ENCODE measurements at places on chromosomes 13 and 19.

GRCh38 chr13:59472134-59472533 lies 691.6 kb downstream of the DIAPH3 start:
- no peak for DNase-seq

DNA sequence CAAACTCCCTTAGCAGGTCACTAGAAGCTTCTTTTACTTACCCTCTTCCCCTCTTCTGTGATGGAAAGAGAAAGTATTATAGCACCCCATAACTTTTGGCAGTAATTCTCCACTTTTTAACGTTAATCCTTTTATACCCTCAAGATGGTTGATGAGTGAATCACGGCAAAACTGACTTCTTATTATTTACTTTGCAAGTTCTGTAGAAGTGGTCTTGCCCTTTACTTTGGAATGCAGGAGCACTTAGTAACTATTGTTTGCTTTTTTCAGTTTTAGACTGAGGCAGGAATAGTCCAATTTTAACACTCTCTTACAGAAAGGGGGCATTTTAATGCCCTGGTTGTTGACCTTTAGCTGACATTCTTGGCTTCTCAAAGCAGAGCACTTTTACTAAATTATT lies 260.1 kb downstream of the LMO7 start:
- no peak for DNase-seq

DNA sequence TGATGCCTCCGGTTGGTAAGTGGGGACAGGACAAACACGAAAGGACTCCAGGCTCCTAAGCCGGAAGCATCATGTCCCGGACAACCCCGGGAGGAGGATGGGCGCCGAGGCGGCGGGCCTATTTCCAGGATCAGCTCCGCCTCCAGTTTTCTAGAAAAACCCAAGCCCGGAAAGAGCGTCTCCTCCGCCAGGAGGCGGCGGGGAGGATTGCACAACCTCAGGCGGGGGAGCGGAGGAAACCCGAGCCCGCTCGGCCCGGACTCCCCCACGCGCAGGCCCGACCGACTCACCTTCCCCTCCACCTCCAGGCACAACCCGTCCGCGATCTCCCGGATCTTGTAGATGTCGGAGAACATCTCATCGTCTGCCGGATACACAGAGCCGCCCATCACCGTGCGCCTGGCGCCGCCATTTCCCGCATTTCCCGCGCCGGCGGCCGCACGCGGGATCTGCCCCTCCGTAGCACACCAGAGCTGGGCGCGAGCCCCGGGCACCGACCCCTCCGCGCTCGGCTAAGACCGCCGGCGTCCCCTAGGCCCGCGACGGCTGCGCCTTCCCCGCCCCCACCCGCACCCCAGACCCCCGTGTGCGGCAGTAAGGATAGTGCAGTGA lies 455 bp downstream of the TPT1 start:
- peak; percentile 72 for DNase-seq

DNA sequence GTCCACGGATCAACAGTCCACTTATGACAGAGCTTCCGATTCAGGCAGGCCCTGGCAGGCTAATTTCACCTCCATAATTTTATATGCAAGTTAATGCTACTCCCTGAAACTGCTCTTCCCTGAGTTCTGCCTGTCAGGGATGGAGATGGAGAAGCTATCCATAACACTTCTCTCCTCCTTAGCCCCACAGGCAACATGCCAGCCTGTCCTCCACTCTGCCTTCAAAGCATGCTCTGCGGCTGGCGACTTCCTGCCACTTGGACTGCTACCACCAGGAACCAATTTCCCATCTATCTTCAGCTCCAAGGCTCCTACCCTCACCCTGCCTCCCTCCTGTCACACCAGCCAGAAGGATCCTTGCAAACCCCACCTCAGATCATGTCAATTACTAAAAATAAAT lies 35.4 kb downstream of the GSX1 start:
- DNase-seq, result no peak

DNA sequence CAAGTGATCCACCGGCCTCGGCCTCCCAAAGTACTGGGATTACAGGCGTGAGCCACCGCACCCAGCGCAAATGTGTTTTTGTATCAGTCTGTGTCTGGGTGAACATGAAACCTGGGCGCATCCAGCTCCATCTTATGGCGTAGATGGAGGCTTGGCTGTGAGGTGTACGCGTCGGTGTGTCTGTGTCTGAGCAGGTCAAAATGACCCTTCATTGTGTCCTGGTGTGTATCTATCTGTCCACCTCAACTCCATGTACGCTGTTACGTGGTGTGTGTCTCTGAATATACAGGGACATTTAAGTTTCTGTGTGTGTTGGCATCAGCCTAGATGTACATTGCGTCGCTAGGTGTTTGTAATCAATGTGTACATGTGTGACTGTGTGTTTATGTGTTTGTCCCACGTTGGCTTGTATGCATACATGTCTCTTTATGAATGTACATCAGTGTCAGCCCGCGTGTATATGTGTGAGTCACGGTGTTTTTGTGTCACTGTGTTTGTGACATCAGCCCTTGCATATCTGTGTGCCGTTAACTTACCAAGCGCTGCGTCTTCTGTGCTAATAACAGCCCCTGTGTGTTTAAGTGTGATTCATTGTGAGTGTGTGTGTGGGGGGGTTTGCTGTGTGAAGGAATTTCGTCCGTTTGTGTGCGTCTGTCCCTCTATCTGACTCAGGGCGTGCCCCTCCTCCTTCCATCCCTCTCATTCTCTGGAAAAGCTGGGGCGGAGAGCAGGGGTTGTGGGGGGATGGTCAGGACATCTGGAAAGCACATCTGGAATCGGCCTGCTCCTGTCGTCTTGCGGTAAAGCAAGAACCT lies 6.4 kb downstream of the AXL start:
- peak; percentile 10 for DNase-seq

GRCh38 chr13:47415048-47415447 lies 518.2 kb upstream of the HTR2A start:
- DNase-seq, result no peak

DNA sequence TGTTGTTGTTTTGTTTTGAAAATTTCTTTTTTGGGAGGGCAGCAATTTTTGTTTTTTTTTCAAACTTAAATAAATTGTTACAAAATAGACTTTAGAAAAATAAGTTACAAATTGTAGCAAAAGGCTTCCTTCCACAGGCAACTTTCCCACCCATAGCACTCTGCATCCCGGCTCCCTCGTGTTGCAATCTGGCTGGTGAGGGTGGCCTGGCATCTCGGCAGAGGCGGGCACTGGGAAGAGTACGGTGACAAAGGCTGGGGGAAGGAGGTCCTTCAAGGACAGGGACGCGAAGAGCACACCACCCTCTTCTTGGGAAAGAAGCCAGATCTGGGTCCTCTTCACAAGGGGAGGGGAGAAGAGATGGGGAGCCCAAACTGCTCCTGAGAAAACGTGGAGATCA lies 379.7 kb downstream of the OLFM4 start:
- DNase-seq, result no peak

- no peak for DNase-seq
Observed at GRCh38 chr13:30983431-30983830, 51.0 kb downstream of the TEX26 start.

- DNase-seq, result no peak
Observed at GRCh38 chr13:82681535-82681934, 1200.7 kb downstream of the SLITRK1 start.

DNA sequence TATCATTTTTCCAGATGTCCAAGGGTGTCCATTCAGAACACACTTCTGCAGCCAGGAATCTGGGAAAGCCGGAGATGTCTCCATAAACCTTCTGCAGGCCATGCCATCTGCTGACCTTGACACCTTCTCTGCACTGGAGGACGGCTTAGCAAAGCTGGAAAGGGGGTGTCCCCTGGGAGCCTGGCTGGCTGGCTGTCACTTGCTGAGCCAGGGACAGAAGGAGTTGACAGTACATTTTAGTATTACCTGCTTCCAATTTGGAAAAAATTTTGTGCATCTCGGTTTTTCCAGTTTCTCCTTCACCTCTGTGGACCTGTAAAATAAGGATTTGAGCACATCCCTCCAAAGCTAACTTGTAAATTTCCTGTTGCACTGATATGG lies 8.1 kb upstream of the CHST8 start:
- DNase-seq, result no peak

DNA sequence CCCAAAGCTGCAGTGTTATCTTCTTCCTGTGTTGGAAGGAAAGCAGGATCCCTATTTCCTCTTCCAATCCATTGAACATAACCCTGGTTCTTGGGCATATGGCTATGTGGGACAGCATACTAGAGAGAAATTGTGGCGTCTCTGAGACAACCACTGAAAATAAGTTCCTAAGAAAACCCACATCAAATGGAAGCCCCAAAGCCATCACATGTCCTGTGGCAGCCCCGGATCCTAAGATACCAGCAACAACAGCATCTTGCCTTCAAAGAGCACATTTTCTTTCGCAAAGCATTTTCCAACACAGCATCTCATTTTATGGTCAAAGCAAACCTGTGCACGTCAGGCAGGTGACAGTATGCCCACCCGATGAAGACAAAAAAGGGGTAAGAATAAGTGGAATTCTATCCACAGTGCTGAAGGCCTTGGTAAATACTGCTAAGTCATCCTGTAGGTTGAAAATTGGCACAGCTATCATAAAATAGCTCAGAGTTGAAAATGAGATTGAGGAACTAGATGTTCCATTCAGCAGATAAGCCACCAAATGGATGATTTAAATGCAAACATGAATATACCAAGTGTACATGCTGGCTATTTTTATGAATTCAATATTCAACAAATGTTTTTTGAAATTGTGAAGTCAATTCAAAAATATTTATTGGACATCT lies 232.2 kb downstream of the DLEU7 start:
- DNase-seq, result no peak

- DNase-seq, result no peak
Observed at GRCh38 chr13:22018076-22018835, 347.4 kb downstream of the FGF9 start.

DNA sequence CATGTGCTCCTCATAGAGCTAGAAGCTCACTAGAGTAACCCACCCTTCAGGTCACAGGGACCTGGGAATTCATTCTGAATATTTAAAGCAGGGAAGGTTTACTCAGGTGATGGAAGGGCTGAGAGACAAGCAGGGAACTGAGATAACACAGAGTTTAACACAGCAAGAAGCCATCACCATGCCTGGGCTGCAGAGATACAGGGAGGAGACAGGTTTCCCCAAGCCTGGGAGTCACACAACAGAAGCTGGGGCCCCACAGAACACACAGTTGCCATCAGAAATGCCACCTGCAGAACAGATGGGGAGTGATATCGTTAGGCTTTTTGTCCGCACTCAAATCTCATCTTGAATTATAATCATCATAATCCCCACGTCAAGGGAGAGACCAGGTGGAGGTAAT lies 7.9 kb upstream of the CYSLTR2 start:
- no peak for DNase-seq

DNA sequence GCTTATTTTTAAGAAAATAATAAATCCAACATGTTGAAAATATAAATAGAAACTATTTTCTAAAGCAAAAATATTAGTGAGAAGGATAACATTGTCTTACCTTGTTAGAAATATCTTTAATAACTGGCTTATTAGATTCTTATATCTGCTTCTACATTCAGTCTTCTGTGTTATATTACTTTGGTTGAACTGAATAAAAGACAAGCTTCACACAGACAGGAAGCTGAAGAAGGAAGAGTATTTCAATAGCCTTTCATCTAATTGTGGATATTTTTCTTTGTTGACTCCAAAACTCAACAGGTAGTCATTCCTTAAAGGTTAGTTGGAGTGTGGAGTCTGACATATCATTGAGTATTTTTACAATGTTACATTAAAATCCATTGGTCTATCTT lies 10.9 kb downstream of the SETDB2 start:
- no peak for DNase-seq

DNA sequence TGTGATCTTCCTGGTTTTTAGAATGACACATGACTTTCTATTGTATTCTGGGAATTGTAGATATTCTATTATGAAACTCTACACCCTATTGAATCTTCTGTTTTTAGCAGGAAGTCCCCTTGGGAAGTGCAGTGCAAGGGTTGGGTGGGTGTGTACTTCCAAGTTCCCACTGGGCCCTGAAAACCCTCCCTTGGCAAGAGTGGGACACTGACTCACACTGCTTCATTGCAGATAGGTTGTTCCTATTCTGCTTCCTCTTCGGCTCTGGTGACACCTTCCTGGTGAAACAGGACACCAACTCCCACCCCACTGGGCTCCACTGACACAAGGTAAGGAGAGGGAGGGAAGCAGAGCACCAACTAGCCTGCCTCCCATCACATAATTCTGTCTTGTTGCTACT lies 121.8 kb downstream of the KCTD12 start:
- no peak for DNase-seq

DNA sequence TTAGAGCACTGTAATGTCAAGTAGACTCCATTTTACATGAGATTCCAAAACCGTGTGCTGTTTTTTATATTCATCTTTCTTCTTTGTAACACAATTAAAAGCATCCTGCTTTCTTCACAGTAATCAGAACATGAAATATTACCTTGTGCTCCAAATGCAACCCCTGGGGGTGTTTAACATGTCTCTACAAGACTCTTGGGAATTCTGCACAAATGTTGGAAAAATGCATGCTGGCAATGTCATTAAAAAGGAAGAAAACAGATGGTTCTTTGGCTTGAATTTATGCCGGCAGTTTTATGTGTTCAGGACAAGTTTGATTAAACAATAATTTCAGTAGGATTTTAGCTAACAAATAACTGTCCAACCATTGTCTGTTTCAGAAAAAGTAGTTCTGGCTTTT lies 159.1 kb downstream of the LIG4 start:
- DNase-seq, result no peak

DNA sequence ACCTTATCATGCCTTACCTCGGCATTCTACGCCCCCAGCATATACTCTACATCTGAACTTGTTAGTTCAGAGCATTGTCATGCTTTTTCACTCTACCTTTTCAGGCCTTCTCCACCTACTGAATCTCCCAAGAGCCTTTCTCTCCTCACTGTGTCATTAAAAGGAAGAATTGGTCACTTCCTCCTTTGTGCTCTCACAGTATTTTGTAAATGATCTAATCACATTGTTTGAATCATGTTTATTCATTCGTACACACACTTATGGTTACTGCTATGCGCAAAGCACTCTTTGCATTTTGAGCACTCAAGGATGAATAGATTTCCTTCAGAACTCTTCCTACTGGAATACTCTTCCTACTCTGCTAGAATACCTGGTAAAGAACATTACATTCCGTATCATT lies 15.8 kb upstream of the ELF1 start:
- DNase-seq, result no peak

GRCh38 chr13:90008707-90009149 lies 1338.8 kb upstream of the MIR17HG start:
- DNase-seq, result no peak

- peak; percentile 67 for DNase-seq
Observed at GRCh38 chr19:48858984-48859710, 9.3 kb downstream of the PLEKHA4 start.

- peak; percentile 89 for DNase-seq
Observed at GRCh38 chr19:45730368-45731288, at the start of gene FBXO46. FBXO46 (minus strand) TSS chr19:45730896; CDS start chr19:45713495, 17,401 bp downstream.

GRCh38 chr13:79108914-79109643 lies 297.0 kb downstream of the RBM26 start:
- no peak for DNase-seq

Data from stimulated activated CD8-positive, alpha-beta memory T cell treated with anti-CD3 and anti-CD28 coated beads, Interleukin-4, amount 100 ng/mL, for 24 hours (primary cell).